ENCODE measurements at places on chromosomes 1 and 21. TPM values are rescaled to one million over a fixed set of nuclear protein-coding genes. Genes with fewer than 3 reads are reported as not detected.

DNA sequence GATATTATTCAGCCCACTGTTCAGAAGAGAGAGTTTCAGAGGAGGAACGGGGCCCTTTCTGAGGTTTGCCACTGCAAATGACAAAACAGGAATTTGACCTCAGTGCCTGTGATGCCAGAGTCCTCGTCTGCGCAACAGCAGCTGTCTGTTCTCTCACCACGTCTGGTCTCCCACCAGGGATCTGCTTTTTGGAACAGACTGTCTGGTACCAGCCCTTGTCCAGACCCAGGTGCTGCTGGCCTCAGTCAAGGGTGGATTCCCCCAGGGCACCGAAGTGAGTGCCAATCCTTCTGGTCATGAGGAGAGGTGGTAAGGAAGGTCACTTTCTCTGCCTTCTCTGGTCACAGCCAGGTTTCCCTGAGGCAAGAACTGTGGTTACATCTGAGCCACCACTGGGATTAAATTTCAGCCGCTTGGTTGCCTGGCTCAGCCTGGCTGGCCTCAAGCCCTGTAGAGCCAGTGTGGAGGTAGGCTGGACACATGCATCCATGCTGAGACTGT is 2.3 kb upstream of the BCAN start:
- ATAC-seq: no peak

DNA sequence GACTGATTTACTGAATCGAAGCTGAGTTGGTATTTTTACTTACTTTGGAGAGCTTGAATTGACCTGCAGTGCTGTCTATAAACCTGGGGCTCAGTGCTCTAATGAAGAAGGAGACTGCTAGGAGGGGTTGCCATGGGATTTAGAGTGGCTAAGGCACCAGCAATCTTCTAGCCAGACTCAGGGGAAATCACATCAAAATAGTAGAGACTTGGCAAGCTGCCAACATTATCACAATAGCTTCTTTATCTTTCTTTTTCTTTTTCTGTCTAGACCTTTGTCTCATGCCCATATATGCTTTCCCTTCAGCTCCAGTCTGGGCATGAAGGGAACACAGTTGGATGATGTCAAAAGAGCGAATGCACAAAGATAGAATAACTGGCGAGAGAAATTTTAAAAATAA is 301.1 kb upstream of the DPYD start:
- ATAC-seq: no peak

GRCh38 chr1:40922969-40923368 is 56.5 kb upstream of the CTPS1 start:
- ATAC-seq: no peak

GRCh38 chr1:190942475-190942874 is 464.8 kb upstream of the BRINP3 start:
- no peak for ATAC-seq

Gene BRINP2
- total RNA-seq: not detected

Gene CYP4X1
- not detected for total RNA-seq

Gene AIM2
- 123 TPM for total RNA-seq

Gene B3GALNT2
- total RNA-seq: 9.4 TPM

Gene SH2D1B
- not detected for total RNA-seq

Measured in activated T-helper 17 cell treated with anti-CD3 and anti-CD28 coated beads, Interleukin-2, amount 50 U/mL, for 72 hours (primary cell).